Vein endothelial cell (primary cell): ENCODE measurements at places on chromosomes 5 and 9. TPM values are rescaled to one million over a fixed set of nuclear protein-coding genes. Genes with fewer than 3 reads are reported as not detected.

The TAF1L gene
- under 0.01 TPM in 1 of 2 replicates, not detected in the other for total RNA-seq

The TAF11L2 gene
- not detected in 2 replicates for total RNA-seq

The DCANP1 gene
- not detected in 2 replicates for total RNA-seq

The ECPAS gene
- total RNA-seq, result 97.7 and 98.3 TPM in 2 replicates

The AK8 gene
- total RNA-seq, result 0.10 TPM in 1 of 2 replicates, not detected in the other

The DPYSL3 gene
- 58.7 and 64.7 TPM in 2 replicates for total RNA-seq

The OR2Y1 gene
- not detected in 2 replicates for total RNA-seq

The F12 gene
- 0.57 and 1.6 TPM in 2 replicates for total RNA-seq

The CTXN3 gene
- total RNA-seq, result not detected in 2 replicates
